ENCODE measurements at places on chromosomes 13 and 19. TPM values are rescaled to one million over a fixed set of nuclear protein-coding genes. Genes with fewer than 3 reads are reported as not detected.

IGFL3 gene
- not detected for polyA plus RNA-seq

GRCh38 chr13:33105387-33106005 is 89.3 kb downstream of the KL start:
- DNase-seq: no peak

DNA sequence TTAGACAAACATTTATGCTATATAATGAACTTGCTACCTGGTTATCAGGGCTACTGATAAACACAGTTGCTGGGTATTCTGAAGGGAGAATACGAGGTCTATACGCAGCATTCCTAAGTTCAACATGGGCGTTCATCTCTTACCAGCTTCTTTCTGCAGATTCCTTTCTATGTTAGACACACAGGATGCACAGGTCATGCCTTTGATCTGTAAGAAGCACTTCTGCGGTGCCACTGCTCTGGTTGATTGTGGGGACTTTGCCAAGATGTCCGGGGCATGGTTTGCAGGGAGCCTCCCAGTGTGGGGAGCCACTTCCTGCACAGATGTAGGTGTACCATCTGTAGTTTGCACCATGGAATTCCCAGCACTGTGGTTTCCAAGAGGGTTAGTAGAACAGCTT is 40.9 kb downstream of the ATP7B start:
- no peak for DNase-seq

- no peak for DNase-seq
These were observed 8.1 kb downstream of the NKPD1 start for GRCh38 chr19:45152504-45153338.

Data from left kidney (tissue), 8 donors.